IgD-negative memory B cell (primary cell): ENCODE measurements at places on chromosomes 12 and 14. TPM values are rescaled to one million over a fixed set of nuclear protein-coding genes. Genes with fewer than 3 reads are reported as not detected.

RNF212B gene
- not detected for polyA plus RNA-seq

APPL2 gene
- 10.0 TPM for polyA plus RNA-seq

MARS1 gene
- polyA plus RNA-seq = 76.6 TPM

RCOR1 gene
- 1.2 TPM for polyA plus RNA-seq

OLR1 gene
- polyA plus RNA-seq = not detected

FAM222A gene
- 0.10 TPM for polyA plus RNA-seq

KRT80 gene
- not detected for polyA plus RNA-seq

ADAM21 gene
- polyA plus RNA-seq = 0.18 TPM

SLCO1A2 gene
- not detected for polyA plus RNA-seq

NXPH4 gene
- polyA plus RNA-seq = 8.3 TPM

TEX22 gene
- 1.0 TPM for polyA plus RNA-seq

RAD51AP1 gene
- polyA plus RNA-seq = 8.0 TPM

CCDC196 gene
- not detected for polyA plus RNA-seq

CLECL1 gene
- 168 TPM for polyA plus RNA-seq

SOCS2 gene
- 0.51 TPM for polyA plus RNA-seq

PPM1H gene
- polyA plus RNA-seq = not detected

NRXN3 gene
- not detected for polyA plus RNA-seq
